Glomerular endothelial cell (primary cell): ENCODE measurements at places on chromosomes 11 and 22. TPM values are rescaled to one million over a fixed set of nuclear protein-coding genes. Genes with fewer than 3 reads are reported as not detected.

- DNase-seq = no peak
These were observed 38.3 kb upstream of the IGSF9B start for GRCh38 chr11:133995066-133995465.

DNA sequence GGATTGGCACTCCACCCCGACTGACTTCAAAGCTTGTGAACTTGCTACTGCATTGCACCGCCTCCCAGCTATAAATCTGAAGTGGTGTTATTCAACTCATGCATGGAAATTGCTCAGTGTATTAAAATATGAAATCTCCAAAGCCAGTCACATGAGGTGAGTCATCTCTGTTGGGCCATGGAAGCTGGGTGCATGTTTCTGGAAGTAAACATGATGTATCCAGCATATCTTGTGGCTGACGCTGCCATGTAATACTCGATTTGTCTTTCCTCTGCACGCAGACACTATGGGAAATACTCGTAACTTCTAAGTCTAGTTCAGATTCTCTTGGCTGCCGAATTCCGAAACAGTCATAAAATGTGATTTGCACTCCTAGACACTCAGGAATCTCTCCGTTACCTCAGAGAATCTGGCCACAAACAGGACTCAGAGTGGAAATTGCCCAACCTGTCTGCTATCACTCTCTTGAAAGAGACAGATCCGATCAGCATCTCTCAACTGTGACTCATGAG, 154.9 kb upstream of the MPPED2 start:
- no peak for DNase-seq

DNA sequence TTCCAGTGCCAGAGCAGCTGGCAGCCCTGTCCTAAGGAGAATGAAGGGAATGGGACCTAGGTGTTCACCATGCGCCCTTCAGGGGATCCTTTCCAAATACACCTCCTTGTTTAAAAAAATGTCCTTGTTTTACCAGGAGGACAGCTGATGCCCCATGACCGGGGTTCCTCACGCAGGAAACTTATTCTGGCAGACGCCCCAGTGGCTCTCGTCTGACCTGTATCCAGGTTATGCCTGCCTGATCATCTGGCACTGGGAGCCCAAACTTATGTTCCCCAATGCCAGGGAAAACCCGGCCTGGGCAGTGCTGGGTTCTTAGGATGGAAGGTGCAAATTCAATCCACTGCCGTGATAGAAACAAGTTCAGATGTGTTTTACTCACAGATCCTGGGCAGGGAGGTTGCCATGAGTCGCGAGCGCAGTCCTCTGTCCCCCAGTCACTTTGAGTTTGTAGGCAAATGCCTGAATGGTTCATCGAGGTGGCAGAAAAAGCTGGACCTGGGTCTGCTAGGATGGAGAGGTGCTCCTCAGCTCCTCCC, 31.5 kb downstream of the MOV10L1 start:
- no peak for DNase-seq

DNA sequence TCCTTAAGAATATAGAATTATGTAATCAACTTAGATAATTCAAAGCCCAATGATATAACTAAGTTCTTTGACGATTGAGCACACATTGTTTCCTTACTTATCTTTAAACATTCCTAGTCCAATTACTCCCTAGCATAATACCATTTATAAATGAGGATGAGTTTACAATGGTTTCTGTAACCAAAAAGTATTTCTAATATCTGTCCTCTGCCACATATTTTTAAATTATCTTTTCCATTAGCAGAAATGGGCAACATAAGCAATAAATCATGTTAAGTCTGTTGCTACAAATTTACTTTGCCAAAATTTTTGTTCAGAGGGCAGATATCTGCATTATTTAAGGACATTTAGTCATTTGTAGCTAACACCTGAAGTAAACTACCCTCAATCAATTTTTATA, 6.7 kb downstream of the CREBZF start:
- DNase-seq = no peak

The SERHL2 gene
- 1.4 and 3.4 TPM in 2 replicates for total RNA-seq

The TBX10 gene
- not detected in 2 replicates for total RNA-seq

The GAL3ST1 gene
- total RNA-seq = 0.19 TPM in 1 of 2 replicates, not detected in the other

The PATE3 gene
- total RNA-seq = not detected in 2 replicates
